Type B pancreatic cell (in vitro differentiated cells): ENCODE measurements at places on chromosomes 1 and 21. TPM values are rescaled to one million over a fixed set of nuclear protein-coding genes. Genes with fewer than 3 reads are reported as not detected.

OR2M4 gene
- not detected in 2 replicates for total RNA-seq

AIRE gene
- total RNA-seq, result 0.12 TPM in 1 of 2 replicates, not detected in the other

- H3K27ac ChIP-seq, result no peak overlapping the region
- DNase-seq, result no peak
- H3K4me3 ChIP-seq, result no peak overlapping the region
- peaks cover 31% of the 10 kb centered on the region for H3K4me1 ChIP-seq
- H3K36me3 ChIP-seq, result peaks cover 3% of the 10 kb centered on the region
Measured at GRCh38 chr1:108893141-108893530, 16.4 kb downstream of the GPSM2 start.

GRCh38 chr1:115643225-115643624 lies 1.5 kb downstream of the VANGL1 start:
- peaks cover 10% of the 10 kb centered on the region for H3K36me3 ChIP-seq
- H3K4me3 ChIP-seq, result peak overlapping the region; percentile 96
- no peaks in the 10 kb centered on the region for H3K27me3 ChIP-seq
- H3K27ac ChIP-seq, result peak overlapping the region; percentile 92
- DNase-seq, result no peak
- H3K4me1 ChIP-seq, result peaks cover 13% of the 10 kb centered on the region

DNA sequence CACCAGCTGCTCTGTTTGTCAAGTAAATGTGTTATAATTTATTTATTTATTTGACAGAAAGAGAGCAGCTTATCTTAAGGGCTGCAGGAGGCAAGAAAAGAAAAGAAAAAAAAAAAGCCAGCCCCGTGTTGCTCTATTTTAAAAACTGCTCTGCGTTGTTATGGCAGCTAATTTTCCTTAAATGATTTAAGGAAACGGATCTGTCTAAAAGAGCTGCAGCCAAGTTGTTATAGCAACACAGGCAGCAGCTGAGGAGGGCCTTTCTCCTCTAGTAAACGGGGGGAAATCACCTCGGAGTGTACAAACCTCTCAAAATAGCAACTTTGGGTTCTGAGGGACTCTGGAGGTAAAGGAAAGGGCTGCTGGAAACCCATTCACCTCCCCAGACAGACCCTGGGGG lies 149.2 kb downstream of the BEND5 start:
- H3K27ac ChIP-seq, result no peak overlapping the region
- peaks cover 9% of the 10 kb centered on the region for H3K4me1 ChIP-seq
- no peaks in the 10 kb centered on the region for H3K36me3 ChIP-seq
- H3K4me3 ChIP-seq, result no peak overlapping the region

- no peak overlapping the region for H3K4me3 ChIP-seq
- H3K36me3 ChIP-seq, result no peaks in the 10 kb centered on the region
- peak overlapping the region; percentile 55 for H3K27ac ChIP-seq
- no peak for DNase-seq
- H3K4me1 ChIP-seq, result no peaks in the 10 kb centered on the region
Measured at GRCh38 chr1:237879195-237879594, 11.5 kb downstream of the ZP4 start.

GRCh38 chr1:117608115-117608615 lies 2.3 kb downstream of the TENT5C start:
- no peak for DNase-seq
- peaks cover 71% of the 10 kb centered on the region for H3K27me3 ChIP-seq
- H3K36me3 ChIP-seq, result no peaks in the 10 kb centered on the region
- no peak overlapping the region for H3K27ac ChIP-seq

DNA sequence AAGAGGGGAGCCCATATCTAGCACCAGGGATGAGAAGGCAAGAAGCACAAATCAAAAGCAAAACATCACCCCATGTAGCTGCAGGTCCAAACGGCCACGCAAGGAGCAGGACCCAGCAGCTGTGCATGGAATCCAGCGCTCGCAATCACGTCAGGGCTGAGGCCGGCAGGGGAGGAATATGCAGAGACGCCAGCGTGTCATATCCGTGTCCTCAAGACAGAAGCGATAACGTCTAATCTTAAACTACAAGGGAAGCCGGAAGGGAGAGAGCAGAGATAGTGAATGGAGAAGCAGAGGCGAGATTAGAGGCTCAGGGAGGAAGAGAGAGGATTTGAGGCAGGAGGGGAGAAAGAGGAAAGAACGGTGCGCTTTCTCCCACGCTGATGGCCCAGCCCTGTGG lies 39.1 kb downstream of the FBXO2 start:
- H3K4me1 ChIP-seq, result no peaks in the 10 kb centered on the region
- no peaks in the 10 kb centered on the region for H3K36me3 ChIP-seq
- H3K27me3 ChIP-seq, result peaks cover 33% of the 10 kb centered on the region
- H3K27ac ChIP-seq, result no peak overlapping the region
- H3K4me3 ChIP-seq, result no peak overlapping the region
- no peak for DNase-seq

GRCh38 chr1:70211541-70211940 lies 6.2 kb upstream of the LRRC40 start:
- DNase-seq, result no peak
- no peak overlapping the region for H3K4me3 ChIP-seq
- no peak overlapping the region for H3K27ac ChIP-seq
- H3K36me3 ChIP-seq, result peaks cover 3% of the 10 kb centered on the region
- H3K4me1 ChIP-seq, result peaks cover 5% of the 10 kb centered on the region

OR10J1 gene
- total RNA-seq, result not detected in 2 replicates

C1orf94 gene
- not detected in 2 replicates for total RNA-seq
